ENCODE measurements at places on chromosomes 5 and 9.

- no peak for DNase-seq
These were observed 1.1 kb downstream of the SOX30 start for GRCh38 chr5:157650991-157651611.

GRCh38 chr5:167128581-167128980 lies 1162.9 kb upstream of the WWC1 start:
- no peak for DNase-seq

GRCh38 chr9:130107955-130108354 lies 54.2 kb downstream of the GPR107 start:
- DNase-seq: no peak

- DNase-seq: no peak
These were observed 15.4 kb upstream of the UBAP1 start for GRCh38 chr9:34163434-34163833.

GRCh38 chr5:159533197-159533596 lies 202.9 kb upstream of the IL12B start:
- no peak for DNase-seq

GRCh38 chr5:125398466-125398865 lies 652.0 kb upstream of the ZNF608 start:
- no peak for DNase-seq

DNA sequence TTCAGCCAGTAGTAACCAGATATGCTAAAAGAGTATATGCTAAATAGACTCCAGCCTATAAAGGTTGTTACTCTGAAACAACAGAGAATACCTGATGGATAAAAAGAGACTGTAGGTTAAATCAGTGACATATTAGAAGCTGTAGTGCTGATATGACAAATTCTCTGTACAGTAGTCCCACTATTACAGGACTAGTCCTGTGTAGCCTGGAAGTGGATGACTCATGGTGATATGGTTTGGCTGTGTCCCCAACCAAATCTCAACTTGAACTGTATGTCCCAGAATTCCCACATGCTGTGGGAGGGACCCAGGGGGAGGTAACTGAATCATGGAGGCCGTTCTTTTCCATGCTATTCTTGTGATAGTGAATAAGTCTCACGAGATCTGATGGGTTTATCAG lies 276.2 kb upstream of the POU5F2 start:
- DNase-seq: no peak

DNA sequence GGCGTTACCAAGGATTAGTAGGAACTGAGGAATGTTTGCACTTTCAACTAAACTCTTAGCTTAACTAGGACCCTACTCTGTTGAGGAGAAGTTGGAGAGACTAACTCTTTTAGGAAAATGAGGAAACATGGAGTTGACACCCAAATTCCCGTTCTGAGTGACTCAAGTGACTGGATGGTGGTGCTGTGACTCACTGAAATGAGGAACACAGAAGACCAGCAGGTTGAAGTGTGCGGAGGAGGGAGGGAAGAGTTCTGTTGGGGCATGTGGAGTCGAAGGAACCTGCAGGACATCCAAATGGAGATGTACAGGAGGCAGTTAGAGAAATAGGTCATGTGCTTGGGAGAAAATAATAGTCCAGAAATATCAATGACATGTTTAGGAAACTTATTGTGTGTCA lies 8.2 kb downstream of the HEXB start:
- DNase-seq: peak; percentile 60

DNA sequence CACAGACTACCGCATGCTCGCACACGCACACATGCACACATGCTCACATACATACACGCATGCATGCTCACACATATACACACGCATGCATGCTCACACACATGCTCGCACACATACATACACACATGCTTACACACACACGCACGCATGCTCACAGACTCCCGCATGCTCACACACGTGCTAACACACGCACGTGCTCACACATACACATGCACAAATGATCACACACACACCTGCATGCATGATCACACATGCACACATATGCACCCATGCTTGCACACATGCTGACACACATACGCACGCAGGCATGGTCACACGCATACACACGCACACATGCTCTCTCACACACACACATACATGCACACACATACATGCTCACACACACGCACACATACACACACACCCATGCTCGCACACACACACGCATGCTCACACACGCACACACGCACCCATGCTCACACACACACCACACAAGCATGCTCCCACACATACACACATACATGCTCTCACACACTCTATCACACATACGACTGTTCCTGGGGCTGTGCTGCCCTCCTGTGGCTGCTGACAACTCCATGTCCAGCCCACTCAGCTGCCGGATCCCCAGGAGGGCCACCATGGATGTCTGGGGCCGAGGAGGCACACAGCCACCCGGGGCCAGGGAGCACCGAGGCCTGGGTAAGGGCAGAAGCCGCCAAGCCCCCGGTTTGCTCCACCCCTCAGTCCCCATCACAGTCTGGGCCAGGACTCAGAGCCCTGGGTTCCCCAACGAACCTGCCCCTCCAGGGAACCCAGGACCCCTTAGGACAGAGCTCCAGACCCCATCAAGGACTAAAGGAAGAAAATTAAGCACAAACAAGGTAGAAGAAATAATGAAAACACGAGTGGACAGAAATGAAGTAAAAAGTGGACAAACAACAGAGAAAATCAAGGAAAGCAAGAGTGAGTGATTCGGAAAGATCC lies 31.4 kb upstream of the EGFL7 start:
- peak; percentile 86 for DNase-seq

DNA sequence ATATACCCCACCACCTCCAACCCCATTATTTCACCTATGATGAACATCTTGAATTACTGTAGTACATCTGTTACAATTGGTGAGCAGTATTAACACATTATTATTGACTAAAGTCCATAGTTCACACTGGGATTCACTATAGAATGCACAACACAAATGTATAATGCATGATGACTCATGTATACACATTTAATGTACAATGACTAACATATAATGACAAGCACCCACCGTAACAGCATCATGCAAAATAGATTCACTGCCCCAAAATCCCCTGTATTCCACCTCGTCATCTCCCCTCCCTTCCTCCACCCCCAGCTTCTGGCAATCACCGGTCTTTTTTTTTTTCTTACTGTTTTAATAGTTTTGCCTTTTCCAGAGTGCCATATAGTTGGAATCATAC lies 47.1 kb upstream of the NEK6 start:
- DNase-seq: peak; percentile 91

DNA sequence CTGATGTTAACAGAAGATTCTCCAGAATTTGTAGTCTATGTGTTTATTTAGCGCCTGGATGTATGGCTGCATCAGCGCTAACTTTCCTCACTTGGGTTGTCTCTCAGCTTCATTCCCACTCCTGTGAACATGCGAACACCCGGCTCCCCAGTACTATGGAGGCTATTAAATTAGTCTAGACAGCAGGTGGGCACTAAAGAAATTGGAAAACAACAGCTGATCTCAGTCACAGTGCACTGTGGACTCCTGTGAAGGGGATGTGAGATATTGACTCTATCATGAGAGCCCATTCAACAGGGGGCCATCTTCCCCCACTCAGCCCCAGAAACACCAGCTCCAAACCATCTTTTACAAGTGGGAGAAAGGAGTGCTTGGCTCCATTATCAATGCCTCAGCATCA lies 471.0 kb downstream of the KDM4C start:
- DNase-seq: no peak

- DNase-seq: no peak
These were observed 151.4 kb upstream of the RETREG1 start for GRCh38 chr5:16768184-16768583.

DNA sequence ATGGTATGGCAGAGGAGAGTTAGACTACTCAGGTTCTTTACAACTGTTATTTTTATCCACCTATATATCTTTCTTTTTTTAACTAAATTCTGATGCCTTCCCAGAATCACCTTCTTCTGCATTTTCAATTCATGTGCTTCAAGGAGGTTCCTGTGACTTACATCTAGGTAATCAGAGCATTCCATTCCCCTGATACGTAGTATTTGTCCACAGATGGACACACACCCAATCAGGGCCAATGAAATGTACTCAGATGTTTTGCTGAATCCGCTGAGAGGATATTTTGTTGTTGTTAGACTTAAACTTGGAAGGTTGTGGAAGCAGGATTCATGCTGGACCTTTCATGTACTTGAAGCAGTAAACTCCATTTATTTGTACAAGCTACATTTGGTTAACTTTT lies 159.4 kb upstream of the FER start:
- no peak for DNase-seq

Measured in suppressor macrophage treated with lipopolysaccharide for 4 hours (primary cell).